ENCODE measurements at places on chromosomes 4 and X. TPM values are rescaled to one million over a fixed set of nuclear protein-coding genes. Genes with fewer than 3 reads are reported as not detected.

PWWP3B gene
- 0.15 TPM for total RNA-seq

MAGEA8 gene
- not detected for total RNA-seq

PNMA6A gene
- 0.37 TPM for total RNA-seq

GRCh38 chr4:2902126-2902525, 58.5 kb downstream of the ADD1 start:
- H3K27ac ChIP-seq, result no peak overlapping the region
- H3K27me3 ChIP-seq, result no peaks in the 10 kb centered on the region
- peaks cover 34% of the 10 kb centered on the region for H3K36me3 ChIP-seq
- no peak for DNase-seq

DNA sequence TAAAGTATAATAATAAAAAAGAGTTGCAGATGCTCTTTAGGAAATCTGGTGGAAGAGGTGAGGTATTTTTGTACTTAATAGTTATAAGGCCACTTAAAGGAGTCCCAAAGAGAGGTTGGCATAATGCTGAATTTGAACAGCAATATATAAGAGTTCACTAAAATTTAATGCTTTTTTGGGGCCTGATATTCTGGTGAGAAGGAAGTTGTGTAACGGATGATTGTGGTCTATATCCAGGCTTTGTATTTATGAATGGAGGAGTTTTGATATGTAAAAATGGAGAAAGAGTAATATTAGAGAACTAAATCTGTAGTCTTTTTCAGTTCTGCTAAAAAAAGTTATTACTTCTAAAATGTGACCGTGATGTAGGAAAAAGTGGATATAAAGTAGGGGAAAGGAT, 20.4 kb downstream of the BMP2K start:
- H3K4me3 ChIP-seq, result no peak overlapping the region
- no peaks in the 10 kb centered on the region for H3K36me3 ChIP-seq
- no peak overlapping the region for H3K27ac ChIP-seq
- DNase-seq, result no peak

DNA sequence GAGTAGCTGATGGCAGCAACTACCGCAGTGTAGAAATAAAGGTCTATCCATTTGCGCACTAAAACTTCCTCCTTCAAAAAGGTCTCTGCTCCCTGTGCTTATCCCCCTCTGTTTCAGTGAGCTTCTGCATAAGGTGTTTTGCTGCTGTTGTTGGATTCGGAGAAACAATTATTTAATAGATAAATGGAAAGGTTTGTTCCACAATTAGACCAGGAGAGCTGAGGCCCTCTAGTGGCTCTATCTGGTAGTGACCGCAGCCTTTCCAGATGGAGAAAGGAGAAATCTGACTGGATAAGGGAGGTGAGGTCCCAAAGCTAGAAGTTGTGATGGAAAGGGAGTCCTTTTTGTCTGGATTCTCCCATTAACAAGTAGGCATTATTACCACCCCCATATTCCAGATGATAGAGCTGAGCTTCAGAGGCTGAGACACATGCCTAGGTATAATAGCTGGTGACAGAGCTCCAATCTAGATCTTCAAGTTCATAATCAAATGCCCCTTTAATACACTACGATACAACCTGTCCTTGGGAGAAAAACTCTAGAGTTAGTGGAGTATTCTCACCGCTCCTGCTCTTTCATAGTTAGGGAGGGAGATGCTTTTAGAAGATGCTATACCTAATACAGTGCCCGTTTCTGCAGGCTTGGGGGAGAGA, 5.1 kb upstream of the GABRQ start:
- no peak overlapping the region for H3K27ac ChIP-seq
- H3K36me3 ChIP-seq, result no peaks in the 10 kb centered on the region
- no peaks in the 10 kb centered on the region for H3K4me1 ChIP-seq
- H3K27me3 ChIP-seq, result no peaks in the 10 kb centered on the region

GRCh38 chr4:10590896-10591295, 93.7 kb downstream of the CLNK start:
- H3K27ac ChIP-seq, result no peak overlapping the region
- no peaks in the 10 kb centered on the region for H3K4me1 ChIP-seq
- no peaks in the 10 kb centered on the region for H3K27me3 ChIP-seq
- no peak overlapping the region for H3K4me3 ChIP-seq
